ENCODE measurements at places on chromosomes 13 and 19.

DNA sequence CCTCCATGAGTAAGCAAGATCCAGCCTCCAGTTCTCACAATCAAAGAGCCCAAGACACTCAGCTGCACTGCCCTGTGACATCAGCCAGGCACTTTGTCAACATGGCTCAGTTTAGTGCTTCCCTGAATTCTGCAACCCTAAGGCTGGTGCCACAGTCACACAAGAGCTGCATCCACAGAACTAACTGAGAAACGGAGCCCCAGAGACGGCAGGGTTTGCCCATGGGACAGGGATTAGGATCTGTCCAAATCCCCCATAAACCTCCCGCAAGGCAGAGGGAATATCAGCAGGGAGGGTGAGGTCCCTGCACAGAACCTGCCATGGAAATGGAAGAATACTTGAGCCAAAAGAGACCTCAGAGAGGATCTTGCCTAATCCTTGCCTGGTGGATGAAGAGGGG lies 70.4 kb upstream of the UQCRFS1 start:
- DNase-seq: no peak

DNA sequence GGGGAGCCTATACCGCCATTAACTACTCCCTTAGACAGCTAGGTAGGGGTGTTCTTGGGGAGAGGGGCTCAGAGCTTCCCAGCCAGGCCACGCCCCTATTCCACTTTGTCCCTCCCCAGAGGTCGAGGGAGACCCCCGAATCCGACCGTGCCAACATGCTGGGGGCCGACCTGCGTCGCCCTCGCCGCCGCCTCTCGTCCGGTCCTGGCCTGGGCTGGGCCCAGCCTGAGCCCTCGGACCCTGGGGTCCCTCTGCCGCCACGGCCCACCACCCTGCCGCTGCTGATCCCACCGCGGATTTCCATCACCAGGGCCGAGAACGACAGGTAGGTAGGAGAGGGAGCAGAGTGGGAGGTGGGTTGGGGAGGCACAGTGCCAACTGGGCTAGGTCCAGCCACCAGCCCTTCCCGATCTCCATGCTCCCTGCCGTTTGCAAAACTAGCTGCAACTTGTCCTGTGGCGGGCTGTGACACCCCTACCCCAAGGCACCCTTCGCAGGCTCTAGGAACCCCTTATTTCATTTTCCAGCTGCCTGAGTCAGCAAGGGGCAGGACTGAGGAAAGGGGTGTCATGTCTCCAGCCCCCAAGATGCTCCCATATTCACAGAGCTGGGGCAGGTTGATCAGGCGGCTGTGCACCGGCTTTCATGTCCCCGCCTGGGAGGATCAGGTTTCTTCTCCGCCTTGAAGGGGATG lies 2.6 kb upstream of the PDE4A start:
- DNase-seq: no peak

GRCh38 chr19:6533000-6533328 lies 2.1 kb downstream of the TNFSF9 start:
- no peak for DNase-seq

- no peak for DNase-seq
These were observed 23.4 kb downstream of the GP6 start for GRCh38 chr19:55014714-55015113.

DNA sequence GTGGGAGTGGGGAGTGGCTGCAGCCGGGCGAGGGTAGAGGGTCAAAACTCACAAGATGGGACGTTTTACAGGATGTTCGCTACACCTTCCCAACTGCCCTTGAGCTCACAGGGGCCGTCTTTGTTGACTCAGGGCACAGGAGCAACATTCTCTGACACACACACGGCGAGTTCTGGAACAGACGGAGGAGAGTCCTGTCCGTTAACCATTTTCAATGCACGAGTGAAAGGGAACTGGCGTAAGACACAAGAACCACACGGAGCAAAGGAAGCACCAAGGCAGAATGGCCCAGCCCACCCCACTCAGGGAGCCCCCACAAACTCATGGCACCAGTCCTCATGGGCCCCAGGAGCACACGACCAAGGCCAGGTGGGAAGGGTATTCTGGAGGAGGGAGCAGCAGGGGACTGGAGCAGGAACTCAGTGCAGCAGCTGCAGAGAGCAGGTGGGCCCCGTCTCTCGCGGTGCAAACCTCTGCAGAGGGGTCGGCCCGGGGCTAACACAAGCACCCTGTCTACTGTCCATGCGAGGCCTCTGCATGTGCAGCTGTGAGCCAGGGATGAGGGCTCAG lies 37.9 kb upstream of the ISYNA1 start:
- no peak for DNase-seq

- no peak for DNase-seq
These were observed 64.9 kb downstream of the GADD45B start for GRCh38 chr19:2540646-2541454.

DNA sequence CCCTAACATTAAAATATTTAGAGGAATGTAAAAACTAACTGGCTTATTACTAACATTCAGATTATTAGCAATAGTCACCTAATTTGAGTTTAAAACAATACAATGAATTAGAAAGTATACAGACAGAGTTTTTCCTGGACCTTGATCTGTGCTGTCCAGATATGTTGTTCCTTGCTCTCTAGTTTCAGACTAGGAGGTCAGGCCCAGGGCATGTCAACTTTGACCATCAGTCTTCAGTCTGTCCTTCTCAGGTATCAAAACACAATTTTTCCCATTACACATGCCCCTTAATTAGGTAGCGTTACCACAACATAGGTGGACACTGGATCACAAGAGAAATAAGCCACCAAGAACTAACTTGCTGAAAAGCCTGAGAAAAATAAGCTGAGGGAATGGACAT lies 197.0 kb downstream of the MAB21L1 start:
- DNase-seq: no peak

GRCh38 chr13:49935171-49936074 lies 717 bp downstream of the SPRYD7 start:
- peak; percentile 3 for DNase-seq

- no peak for DNase-seq
These were observed 22.5 kb upstream of the POU2F2 start for GRCh38 chr19:42154471-42155323.
